ENCODE measurements at places on chromosomes 6 and 20.

DNA sequence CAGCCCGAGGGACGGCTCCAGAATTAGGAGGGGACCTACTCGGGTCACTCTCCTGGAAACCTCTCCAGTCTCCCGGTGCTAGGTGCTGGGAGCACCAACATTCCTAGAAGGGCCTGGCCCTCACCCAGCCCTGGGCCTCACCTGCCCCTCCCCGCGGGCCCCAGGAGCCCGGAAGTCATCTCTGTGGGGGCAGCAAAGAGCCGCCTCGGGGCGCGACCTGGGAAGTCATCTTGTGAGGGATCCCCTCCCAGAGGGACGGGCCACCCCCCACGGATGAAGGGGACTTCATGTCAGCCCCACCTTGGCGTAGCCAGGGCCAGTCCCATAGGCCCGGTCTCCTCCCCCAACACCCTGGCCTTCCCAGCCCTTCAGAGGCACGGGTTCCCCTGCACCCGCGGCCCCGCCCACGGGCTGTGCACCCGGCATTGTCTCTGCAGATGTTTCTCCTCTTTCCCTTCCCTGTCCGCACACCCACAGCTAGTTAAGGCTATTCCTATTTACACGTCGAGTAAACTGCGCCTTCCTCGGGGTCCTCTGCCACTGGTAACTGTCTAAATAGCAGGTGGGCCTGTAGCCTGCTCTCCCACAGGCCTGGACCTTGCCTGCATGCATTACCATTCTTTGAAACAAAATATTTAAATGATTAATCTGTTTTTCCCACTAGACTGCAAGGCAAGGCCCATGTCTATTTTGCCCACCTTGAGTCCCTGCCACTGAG is 896 bp upstream of the RNASET2 start:
- DNase-seq, result peak; percentile 65

GRCh38 chr6:56689114-56689513 is 46.4 kb upstream of the DST start:
- DNase-seq, result no peak

DNA sequence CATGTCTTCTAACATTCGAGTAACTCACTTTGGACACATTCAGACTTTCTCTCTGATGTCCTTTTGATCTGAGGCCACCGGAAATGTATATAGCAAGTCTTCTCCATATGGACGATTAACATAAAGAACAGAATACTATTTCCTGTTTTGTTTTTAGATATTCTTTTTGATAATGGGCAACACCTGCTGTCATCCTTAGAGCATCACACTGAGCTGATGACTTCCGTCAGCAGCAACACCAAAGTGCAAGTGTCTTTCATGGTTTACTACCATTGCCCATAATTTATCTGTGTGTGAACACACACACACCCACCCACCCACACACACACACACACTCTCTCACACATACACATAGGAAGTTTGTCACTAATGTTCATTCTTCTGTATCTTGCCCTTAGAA is 112.7 kb upstream of the SIM1 start:
- DNase-seq, result no peak

DNA sequence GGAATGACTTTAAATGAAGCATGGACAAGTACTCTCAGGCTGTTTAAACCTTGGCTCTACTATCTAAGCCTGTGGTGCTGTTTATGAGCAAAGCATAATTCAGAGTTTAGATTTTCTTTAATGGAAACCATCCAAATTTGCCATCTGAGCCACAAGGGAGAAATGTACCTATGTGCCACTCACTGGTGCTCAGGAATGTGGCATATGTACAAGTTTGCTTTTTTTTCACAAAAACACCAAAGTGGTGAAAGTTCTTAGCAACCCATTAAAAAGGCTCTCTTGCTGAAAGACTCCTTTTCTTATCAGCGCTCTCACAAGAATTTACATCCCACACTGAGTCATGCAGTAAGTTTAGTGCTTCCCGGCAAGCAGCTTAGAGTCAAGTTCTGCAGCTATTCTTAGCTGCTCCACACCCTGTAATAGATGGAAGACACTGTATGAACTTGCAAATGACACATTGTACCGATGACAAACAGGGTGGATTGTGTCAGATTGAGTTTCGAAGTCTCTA is 57.3 kb upstream of the MLIP start:
- DNase-seq, result peak; percentile 59

DNA sequence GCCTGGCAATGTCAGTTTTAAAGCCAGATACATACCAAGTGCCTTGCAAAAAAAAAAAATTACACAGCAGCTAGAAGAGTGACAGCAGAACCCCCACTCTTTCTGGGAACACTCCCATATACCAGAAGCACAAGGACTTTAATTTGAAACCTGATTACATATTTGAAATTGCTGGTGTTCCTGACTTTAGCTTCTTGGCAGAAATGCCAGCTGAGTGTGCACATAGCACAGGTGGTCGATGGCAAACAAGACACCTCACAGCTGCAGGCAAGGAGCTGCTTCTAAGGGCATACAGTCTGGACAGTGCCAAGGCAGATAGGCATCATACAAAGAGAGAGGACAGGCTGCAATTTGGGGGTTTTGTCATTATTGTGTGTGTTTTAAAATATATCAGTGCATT is 150.7 kb upstream of the SGK1 start:
- DNase-seq, result no peak

DNA sequence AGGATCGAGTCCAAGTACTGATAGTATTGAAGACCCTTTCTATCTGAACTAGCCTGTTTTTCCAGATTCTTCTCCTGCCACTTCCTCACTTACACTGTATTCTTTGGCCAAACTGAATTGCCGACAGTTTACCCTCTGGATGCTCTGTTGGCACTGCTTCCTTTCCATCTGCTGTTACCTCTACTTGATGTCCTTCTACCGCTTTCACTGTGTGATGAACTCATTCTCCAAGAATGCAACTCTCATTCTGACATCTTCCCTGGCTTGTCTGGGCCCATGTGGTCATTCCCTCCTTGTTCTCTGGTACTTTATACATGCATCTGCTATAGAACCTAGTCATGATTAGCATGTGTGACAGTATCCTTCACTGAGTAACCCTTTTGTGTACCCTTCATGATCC is 16.3 kb downstream of the RPRD1B start:
- DNase-seq, result no peak

DNA sequence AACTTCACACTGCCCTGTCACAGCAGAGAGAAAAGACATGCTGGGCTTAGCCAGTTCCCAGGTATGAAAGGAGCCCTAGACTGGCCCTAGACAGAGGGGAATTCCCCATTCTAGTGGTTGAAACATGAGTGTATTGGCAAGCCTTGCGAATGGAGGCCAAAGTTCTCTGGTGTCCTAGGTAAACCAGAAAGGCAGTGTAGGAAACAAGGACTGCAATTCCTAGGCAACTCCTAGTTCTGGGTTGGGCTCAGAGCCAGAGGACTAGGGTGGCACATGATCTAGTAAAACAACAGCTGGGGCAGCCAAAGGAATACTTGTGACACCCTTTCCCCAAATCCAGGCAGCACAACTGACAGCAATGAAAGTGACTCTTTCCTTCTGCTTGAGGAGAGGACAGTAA is 265.0 kb upstream of the EPHA7 start:
- DNase-seq, result no peak

- DNase-seq, result no peak
Measured at GRCh38 chr6:147540075-147540474, 31.6 kb downstream of the SAMD5 start.

DNA sequence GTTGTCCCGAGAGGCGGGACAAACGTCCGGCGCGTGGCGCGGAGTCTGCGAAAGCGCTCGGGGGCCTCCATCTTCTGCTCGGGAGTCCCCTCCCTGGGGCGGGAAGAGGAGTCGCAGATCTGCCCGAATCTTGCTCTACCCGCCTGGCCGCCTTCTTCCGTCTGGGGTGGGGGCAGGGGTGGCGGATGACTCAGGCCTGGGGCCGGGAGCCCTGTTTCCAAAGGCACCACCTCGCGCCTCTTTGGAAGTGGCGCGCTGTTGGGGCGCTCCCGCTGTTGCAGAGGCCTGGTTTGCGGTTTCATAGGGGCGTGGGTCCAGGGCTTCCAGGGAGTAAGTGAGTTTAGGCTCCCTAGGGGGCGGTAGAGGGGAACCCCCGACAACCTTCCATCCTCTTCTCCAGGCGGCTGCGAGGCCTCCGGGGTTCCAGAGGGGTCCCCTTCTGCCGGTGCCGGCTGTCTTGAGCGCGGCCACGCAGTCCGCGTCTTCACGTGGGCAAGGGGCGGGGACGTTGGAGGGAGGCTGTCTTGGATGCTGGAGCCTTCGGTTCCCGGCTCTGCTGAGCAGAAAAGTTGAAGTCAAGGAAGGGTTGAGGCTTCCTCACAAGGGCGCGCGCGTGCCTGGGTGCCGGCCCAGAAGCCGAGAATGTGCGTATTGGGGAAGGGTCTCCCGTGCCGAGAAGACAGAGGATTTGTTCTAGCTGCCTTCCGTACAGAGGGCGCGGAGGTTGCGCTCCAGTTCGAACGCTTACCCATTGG is 2.6 kb upstream of the TFAP2C start:
- DNase-seq, result peak; percentile 59

- no peak for DNase-seq
Measured at GRCh38 chr6:46996860-46997641, 45.1 kb downstream of the ADGRF1 start.

GRCh38 chr20:25070821-25071473 is 11.0 kb downstream of the VSX1 start:
- no peak for DNase-seq

DNA sequence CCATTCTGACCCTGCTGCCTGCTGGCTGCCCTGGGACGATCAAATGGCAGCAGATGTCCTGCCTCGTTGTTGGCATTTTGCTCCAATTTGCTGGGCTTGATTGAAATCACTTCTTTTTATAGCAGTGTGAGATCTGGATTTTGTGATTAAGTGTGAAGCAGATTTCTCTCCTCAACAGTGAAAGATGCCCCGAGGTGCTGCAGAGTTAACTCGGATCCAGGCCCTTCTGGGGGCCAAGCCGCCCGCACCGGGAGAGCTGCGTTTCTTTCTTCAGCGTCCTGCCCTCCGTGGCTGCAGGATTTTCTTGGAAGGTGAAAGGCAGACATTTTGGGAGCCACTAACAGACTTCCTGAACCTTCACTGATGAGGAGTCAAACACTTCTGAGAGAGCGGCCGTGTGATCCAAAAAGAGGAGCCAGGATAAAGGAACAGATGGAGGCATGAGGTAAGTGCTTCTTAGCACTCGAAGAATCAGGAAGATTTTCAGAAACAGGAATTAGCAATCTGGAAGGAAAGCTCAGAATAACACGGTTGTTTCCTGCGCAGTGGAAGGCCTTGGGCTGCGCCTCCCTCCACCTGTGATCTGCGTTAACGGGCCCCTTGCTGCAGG is 139.5 kb upstream of the AFDN start:
- no peak for DNase-seq

DNA sequence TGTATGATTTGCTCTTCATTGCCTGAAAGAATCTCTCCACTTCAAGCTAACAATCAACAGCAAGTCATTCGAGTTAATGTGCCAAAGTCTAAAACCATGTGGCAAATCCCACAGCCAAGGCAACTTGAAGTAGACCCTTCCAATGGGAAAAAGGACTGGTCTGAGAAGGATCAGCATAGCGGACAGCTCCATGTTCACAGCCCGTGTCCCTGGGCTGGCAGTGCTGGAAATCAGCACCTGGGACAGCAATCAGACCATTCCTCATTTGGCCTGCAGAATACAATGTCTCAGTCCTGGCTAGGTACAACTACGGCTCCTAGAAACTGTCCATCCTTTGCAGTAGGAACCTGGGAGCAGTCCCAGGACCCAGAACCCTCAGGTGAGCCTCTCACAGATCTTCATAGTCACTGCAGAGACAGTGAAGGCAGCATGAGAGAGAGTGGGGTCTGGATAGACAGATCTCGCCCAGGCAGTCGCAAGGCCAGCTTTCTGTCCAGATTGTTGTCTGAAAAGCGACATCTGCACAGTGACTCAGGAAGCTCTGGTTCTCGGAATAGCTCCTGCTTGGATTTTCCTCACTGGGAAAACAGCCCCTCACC is 1.1 kb downstream of the GJA10 start:
- no peak for DNase-seq

GRCh38 chr6:138535728-138536455 is 36.6 kb upstream of the NHSL1 start:
- DNase-seq, result no peak

GRCh38 chr6:127300411-127300810 is 33.7 kb downstream of the RNF146 start:
- DNase-seq, result no peak

DNA sequence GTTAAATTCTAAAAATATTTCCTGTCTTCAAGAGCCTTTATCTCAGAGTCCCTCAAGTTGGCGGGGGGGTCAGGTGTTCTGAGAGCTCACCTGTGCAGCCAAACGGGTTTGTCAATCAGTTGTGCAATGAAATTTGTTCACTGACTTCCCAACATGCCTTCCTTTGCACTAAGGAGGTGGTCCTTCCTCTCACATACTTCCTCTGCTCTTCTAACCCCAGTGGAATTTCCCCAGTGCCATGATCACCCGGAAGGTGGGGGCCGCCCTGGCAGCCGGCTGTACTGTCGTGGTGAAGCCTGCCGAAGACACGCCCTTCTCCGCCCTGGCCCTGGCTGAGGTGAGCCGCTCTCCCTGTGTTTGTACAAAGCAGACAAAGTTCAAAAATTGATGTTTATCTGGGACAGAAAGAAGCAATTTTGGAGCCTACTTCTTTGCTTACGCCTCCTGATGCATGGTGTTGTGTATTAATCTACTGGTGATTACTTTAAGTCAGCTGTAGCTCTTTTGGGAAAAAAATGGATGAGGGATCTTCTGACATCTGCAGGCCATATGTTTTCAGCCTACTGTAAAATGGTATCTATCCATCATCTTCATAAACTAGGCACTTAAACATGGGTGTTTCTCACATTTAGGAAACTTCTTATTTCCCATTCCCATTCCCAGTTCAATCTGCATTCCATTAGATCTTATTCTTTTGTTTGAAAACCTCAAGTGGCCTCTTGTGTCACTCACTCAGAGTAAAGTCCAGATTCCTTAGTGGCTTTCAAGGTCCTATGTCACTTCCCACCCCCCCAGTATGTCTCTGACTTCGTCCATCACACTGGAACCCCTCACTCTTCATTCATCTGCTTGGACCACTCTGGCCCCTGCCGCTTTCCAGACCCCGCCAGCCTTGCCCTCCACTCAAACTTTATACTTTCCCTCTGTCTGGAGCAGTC is 10.1 kb downstream of the ALDH5A1 start:
- DNase-seq, result peak; percentile 77

- DNase-seq, result peak; percentile 44
Measured at GRCh38 chr20:40160097-40160550, 528.9 kb downstream of the MAFB start.

DNA sequence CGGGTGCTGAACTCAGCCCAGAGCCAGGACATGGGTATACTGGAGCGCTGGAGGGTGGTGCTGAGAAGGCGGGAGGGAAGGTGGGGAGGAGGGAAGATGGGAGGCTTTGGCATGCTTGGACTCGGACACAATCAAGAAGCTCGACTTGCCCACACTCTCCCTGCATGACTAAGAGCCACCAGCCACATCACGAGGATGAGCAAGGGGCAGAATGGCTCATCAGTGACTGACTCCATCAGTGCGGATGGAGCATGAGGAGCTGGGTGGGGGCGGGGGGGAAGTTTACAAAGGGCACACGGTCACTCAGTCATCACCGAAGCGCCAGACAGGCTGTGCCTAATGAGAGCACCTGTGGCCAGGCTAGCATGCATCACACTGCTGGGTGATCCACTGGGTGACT is 222.8 kb downstream of the KIF16B start:
- no peak for DNase-seq
